AG04449 (cell line): ENCODE measurements at places on chromosomes 1 and 21.

DNA sequence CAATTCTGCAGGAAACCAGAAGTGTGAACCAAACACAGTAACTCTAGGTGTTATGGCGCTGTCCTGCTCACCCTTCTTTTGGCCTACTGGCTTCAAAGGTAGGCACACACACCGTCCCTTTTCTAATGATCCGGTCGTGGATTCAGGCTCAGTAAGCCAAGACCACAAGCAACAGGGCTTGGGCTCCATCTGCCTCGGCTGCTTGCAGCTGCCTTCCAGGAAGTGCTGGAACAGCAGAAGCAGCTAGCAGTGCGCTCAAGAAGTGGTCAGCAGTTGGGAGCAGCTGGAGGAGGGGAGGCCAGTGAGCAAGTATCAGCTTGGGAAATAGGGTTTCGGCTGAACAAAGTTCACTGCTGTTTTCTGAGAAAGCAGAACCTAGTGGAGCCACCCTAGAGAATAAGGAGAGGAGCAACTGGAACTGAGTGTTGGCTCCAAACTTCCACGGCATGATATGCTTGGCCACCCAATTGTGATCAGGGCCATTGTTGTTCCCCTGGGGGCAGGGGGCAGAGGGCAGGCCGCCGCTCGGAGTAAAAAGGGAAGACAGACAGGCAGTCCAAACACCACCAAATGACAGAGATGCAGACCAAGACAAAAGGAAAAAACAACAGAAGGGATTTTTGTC lies 173.4 kb downstream of the TOMM20 start:
- no peak for DNase-seq

GRCh38 chr21:37172646-37173045 lies 94.5 kb downstream of the VPS26C start:
- DNase-seq, result no peak

GRCh38 chr1:207875532-207875931 lies 35.4 kb downstream of the CD34 start:
- DNase-seq, result no peak

- no peak for DNase-seq
Measured at GRCh38 chr1:192557841-192558595, 17.6 kb upstream of the RGS1 start.

GRCh38 chr1:205285381-205286101 lies 36.0 kb downstream of the NUAK2 start:
- DNase-seq, result no peak
